ENCODE measurements at places on chromosomes 4 and X. TPM values are rescaled to one million over a fixed set of nuclear protein-coding genes. Genes with fewer than 3 reads are reported as not detected.

GRCh38 chr4:109820563-109820962 lies 5.0 kb downstream of the GAR1 start:
- no peak for DNase-seq

- DNase-seq: no peak
These were observed 5.6 kb upstream of the STPG2 start for GRCh38 chr4:98148856-98149255.

- no peak for DNase-seq
These were observed 4.6 kb downstream of the RTL9 start for GRCh38 chrX:110363244-110363643.

Gene TSPAN5
- 2.2 TPM for total RNA-seq

Gene MGARP
- not detected for total RNA-seq

DNA sequence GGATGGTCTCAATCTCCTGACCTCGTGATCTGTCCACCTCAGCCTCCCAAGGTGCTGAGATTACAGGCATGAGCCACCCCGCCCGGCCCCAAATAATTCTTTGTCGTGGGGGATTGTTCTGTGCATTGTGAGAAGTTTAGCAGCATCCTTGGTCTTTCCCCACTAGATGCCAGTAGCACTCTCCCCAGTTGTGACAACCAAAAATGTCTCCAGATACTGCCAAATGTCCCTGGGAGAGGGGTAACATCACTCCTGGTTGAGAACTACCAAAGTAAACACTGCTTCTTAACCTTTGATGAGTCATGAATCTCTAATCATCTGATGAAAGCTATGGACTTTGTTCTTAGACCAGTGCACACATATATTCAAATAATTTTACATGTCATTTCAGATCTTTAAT lies 90.7 kb upstream of the BRS3 start:
- DNase-seq: no peak

- DNase-seq: peak; percentile 78
These were observed 31.5 kb downstream of the BLOC1S4 start for GRCh38 chr4:6747294-6748051.

- DNase-seq: peak; percentile 22
These were observed at the start of gene EGFL6 for GRCh38 chrX:13569479-13570260. Gene EGFL6, plus strand, starts transcription at chrX:13569601. Its CDS starts 261 bp downstream, at chrX:13569862.

Gene MAP3K15
- 1.0 TPM for total RNA-seq

Gene PTCHD1
- under 0.01 TPM for total RNA-seq
